Liver (tissue), 10 donors: ENCODE measurements at places on chromosomes 4 and X. TPM values are rescaled to one million over a fixed set of nuclear protein-coding genes. Genes with fewer than 3 reads are reported as not detected.
A peak's percentile ranks its signal among the peaks of the same experiment; 100 is the strongest.

DNA sequence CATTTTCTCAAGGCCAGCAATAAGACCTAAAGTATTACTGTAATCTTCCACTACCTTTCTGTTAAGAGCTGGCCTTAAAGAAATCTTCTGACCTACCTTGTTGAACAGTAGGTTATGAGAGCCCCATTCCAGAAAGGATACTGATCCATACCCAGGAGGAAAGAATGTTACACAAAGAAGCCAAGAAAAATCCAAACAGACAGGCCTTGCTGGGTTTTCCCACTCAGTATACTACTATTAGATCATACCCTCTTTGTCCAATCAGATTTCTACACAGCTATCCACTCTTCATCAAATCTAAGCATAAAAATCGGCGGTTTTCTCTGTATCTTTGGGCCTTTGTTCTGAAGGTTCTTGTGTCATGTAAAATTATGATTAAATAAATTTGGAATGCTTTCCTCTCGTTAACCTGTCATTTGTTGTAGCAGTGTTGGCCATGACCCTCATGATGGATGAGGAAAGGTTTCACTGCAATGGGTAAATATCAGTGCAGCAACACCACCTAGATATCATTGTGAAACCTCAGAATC is 292.3 kb downstream of the ANKRD50 start:
- no peaks in the 10 kb centered on the region for H3K4me1 ChIP-seq
- no peak overlapping the region for H3K4me3 ChIP-seq
- no peaks in the 10 kb centered on the region for H3K27me3 ChIP-seq
- no peaks in the 10 kb centered on the region for H3K36me3 ChIP-seq
- no peak overlapping the region for H3K27ac ChIP-seq

- no peak for DNase-seq
- peaks cover 45% of the 10 kb centered on the region for H3K4me1 ChIP-seq
- H3K27ac ChIP-seq, result peak overlapping the region; percentile 98
- no peaks in the 10 kb centered on the region for H3K27me3 ChIP-seq
- H3K4me3 ChIP-seq, result peak overlapping the region; percentile 92
- H3K36me3 ChIP-seq, result peaks cover 29% of the 10 kb centered on the region
These were observed 627 bp downstream of the CDKN2AIP start for GRCh38 chr4:183445097-183445428.

The SHROOM2 gene
- 5.4 TPM for total RNA-seq

- H3K27ac ChIP-seq, result no peak overlapping the region
- H3K4me3 ChIP-seq, result no peak overlapping the region
These were observed 158.0 kb upstream of the FAT1 start for GRCh38 chr4:186881521-186882220.

DNA sequence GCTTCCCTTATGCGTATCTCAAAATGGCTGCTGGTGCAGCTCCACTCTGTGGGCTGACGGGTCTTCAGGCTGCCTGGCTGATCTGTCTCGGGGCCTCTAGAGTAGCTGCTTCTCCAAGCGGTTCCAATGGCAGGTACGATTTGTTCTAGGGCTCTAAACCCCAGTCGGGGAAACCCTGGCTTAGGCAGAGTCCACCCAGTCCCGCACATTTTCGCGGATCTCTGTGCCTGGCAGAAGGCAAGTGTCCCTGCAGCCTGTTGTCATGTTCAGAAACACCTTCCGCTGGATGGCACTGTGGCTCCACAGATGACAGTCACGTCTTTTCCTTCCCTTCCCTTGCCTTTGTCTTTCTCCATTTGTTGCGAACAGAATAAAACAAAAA is 54.4 kb downstream of the NBDY start:
- H3K36me3 ChIP-seq, result peaks cover 3% of the 10 kb centered on the region
- H3K4me1 ChIP-seq, result peaks cover 2% of the 10 kb centered on the region
- DNase-seq, result no peak
- H3K27me3 ChIP-seq, result no peaks in the 10 kb centered on the region
- peak overlapping the region; percentile 72 for H3K27ac ChIP-seq
- H3K4me3 ChIP-seq, result peak overlapping the region; percentile 63

The GAGE12E gene
- not detected for total RNA-seq

DNA sequence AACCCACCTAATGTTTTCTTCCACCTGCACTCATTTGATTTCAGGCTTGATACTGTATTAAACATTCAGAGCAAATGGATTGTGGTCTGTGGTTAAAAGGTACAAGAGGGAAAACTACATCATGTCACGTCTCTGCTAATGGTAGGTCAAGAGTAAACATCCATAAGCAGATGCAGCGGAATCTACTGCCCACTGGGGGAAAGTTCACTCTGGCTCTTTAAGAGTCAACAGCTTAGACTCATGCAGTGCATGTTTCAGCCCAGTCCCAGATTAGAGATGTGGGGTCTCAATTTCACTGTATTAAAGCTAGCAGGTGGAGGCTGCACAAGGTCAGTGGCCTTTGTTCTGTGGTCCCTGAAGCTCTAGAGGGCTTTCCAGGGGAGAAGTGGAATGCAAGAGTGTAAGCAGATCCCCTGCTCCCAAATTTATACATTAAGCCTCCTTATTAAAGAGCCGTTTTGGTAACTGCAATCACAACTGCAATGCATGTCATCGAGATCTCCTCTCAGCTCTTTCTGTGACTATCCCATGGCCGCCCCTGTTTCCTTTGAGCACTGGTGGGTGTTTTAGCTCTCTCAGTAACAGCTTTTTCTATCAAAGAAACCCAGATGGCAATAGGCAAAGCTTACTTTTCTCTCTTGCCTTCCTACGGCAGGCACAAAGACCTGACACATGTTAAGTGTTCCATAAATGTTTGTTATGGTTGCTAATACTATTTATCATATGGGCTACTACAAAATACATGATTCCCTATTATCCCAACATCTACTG is 53.4 kb downstream of the LDB2 start:
- H3K4me1 ChIP-seq, result peaks cover 6% of the 10 kb centered on the region
- H3K36me3 ChIP-seq, result no peaks in the 10 kb centered on the region
- H3K27me3 ChIP-seq, result no peaks in the 10 kb centered on the region
- H3K4me3 ChIP-seq, result no peak overlapping the region
- H3K27ac ChIP-seq, result no peak overlapping the region

DNA sequence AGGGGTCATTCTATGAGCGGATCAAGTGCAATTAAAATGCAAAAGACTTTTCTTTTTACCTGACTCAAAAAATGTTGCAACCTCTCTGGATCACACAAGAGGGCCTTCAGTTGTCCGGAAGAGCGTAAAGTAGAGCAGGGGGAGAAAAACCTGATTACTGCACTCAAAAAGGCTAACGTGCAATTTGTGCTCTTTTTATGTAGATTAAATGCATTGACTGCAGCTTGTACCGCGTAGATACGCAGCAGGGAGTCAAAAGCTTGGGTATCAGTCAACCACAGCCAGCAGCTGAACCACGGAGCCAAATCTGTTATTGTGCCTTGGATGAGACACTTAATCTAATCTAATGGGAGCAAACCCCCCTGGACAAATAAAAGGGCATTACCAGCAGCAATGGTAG is 107.3 kb upstream of the RAI2 start:
- no peaks in the 10 kb centered on the region for H3K4me1 ChIP-seq
- no peak for DNase-seq
- no peaks in the 10 kb centered on the region for H3K27me3 ChIP-seq

- no peak overlapping the region for H3K27ac ChIP-seq
- no peaks in the 10 kb centered on the region for H3K36me3 ChIP-seq
- H3K4me3 ChIP-seq, result no peak overlapping the region
- DNase-seq, result no peak
- H3K27me3 ChIP-seq, result no peaks in the 10 kb centered on the region
These were observed 30.2 kb upstream of the NKX6-1 start for GRCh38 chr4:84529169-84529751.

- H3K36me3 ChIP-seq, result no peaks in the 10 kb centered on the region
- H3K4me1 ChIP-seq, result no peaks in the 10 kb centered on the region
- DNase-seq, result no peak
- no peaks in the 10 kb centered on the region for H3K27me3 ChIP-seq
- no peak overlapping the region for H3K4me3 ChIP-seq
These were observed 54.3 kb downstream of the CLCN5 start for GRCh38 chrX:49976682-49977197.

GRCh38 chr4:145823743-145824142 is 114.9 kb downstream of the ZNF827 start:
- no peaks in the 10 kb centered on the region for H3K4me1 ChIP-seq
- H3K27me3 ChIP-seq, result no peaks in the 10 kb centered on the region
- no peak overlapping the region for H3K4me3 ChIP-seq
- no peaks in the 10 kb centered on the region for H3K36me3 ChIP-seq
- H3K27ac ChIP-seq, result no peak overlapping the region

DNA sequence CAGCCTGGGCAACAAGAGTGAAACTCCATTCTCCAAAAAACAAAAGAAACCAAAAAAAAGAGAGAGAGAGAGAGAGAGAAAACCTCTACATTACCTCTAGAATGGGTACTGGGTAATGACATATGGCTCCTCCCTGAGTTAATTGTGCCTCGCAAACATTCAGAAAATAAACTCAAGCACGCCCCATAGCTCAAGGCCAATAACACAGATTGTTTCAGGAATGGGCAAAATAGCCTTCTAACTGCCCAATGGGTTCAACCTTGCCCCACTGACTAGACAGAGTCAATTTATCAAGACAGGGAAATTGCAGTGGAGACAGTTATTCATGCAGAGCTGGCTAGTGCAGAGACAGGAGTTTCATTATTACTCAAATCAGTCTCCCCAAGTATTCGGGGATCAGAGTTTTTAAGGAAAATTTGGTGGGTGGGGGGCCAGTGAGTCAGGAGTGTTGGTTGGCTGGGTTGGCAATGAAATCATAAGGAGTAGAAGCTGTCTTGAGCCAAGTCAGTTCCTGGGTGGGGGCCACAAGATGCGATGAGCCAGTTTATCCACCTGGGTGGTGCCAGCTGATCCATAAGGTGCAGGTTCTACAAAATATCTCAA is 25.1 kb downstream of the NIPAL1 start:
- H3K4me3 ChIP-seq, result no peak overlapping the region
- H3K36me3 ChIP-seq, result no peaks in the 10 kb centered on the region
- no peaks in the 10 kb centered on the region for H3K4me1 ChIP-seq
- no peak overlapping the region for H3K27ac ChIP-seq
- no peak for DNase-seq
- H3K27me3 ChIP-seq, result no peaks in the 10 kb centered on the region

The USP51 gene
- total RNA-seq, result 6.7 TPM

- no peaks in the 10 kb centered on the region for H3K36me3 ChIP-seq
- no peak for DNase-seq
- H3K4me3 ChIP-seq, result no peak overlapping the region
- H3K27ac ChIP-seq, result peak overlapping the region; percentile 76
These were observed 263.6 kb downstream of the PTTG2 start for GRCh38 chr4:38223782-38224236.

DNA sequence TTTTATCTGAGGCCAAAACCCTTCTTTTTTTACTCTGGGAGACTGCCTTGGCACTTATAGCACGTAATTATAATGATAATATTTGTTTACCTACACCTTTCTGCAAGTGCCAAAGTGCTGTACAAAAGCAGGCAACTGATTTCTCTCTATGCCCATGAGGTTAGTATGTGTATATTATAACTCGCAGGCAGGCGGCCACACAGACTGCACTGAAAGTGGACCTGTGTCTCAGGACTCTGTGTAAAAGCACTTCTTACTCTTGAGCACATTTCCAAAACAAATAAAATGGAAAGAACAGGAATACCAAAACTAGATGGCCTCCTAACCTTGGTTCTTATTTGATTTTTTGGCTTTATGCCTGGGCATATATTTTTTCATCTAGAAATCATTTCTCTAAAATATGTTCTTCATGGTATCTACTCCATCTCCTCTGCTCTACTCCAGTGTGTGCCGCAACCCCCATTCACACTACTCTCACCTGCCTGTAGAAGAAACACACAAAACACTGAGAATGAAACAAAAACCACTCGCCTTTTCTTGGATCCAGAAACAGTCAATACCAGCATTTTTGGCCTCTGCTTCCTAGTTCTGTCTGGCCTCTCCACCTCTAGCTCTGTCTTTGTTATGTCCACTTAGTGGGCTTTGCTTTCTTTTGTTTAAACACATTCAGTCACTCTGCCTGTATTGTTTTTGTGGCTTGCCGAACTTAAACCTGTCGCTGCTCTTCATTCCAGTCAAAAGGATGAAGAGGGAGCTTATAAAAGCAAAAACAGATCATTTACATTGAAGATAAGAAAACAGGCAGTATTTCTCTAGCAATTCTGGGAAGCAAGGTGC is 934.5 kb upstream of the TENM3 start:
- H3K27ac ChIP-seq, result no peak overlapping the region
- H3K4me1 ChIP-seq, result no peaks in the 10 kb centered on the region
- DNase-seq, result no peak
- H3K27me3 ChIP-seq, result no peaks in the 10 kb centered on the region
- no peak overlapping the region for H3K4me3 ChIP-seq

The GAB3 gene
- total RNA-seq, result 10.4 TPM

DNA sequence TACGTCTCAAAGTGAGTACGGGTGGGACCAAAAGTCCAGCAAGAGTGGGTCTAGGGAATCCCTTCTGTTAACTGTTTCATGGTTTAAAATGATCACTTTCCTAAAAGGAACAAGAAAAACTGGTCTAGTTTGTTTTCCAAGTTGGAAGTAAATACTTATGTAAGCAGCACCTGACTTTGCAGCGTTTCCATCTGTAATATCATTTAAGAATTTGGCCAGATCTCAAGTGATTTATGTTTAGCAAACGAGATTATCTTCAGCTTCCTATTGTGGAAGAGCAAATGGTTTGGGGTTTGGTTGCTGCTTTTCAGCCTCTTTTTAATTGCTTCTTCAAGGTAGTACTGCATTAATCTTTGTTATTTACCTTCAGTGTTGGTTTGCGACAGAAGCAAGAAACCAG is 50.4 kb downstream of the FHIP1A start:
- no peak overlapping the region for H3K4me3 ChIP-seq
- no peaks in the 10 kb centered on the region for H3K4me1 ChIP-seq
- H3K36me3 ChIP-seq, result no peaks in the 10 kb centered on the region
- no peak overlapping the region for H3K27ac ChIP-seq
- no peak for DNase-seq
- H3K27me3 ChIP-seq, result no peaks in the 10 kb centered on the region

The DCX gene
- total RNA-seq, result not detected

DNA sequence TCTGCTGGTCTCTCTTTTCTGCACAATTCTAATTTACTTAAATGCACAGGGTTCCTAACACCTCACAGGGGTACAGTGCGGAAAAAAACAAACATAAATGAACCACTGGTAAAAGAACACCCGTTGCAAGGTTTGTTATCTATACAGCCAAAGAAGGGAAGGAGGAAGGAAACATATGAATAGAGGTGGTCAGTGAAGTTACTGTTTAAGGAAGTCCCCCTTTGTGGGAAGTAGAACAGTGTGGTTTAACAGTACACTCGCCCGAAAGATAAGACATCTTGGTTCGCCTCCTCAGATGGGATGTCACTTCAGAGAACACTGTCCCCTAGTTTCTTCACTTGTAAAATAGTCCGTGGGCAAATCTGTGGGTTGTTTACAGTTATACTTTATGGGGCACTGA is 57.5 kb downstream of the TEC start:
- H3K4me3 ChIP-seq, result no peak overlapping the region
- H3K27me3 ChIP-seq, result no peaks in the 10 kb centered on the region
- H3K27ac ChIP-seq, result no peak overlapping the region
- peaks cover 1% of the 10 kb centered on the region for H3K36me3 ChIP-seq
- peaks cover 2% of the 10 kb centered on the region for H3K4me1 ChIP-seq
